Activated CD4-positive, alpha-beta T cell treated with anti-CD3 and anti-CD28 coated beads, Interleukin-2, amount 50 U/mL, for 48 hours (primary cell): ENCODE measurements at places on chromosomes 3 and 15.
A peak's percentile ranks its signal among the peaks of the same experiment; 100 is the strongest.

GRCh38 chr3:156483426-156483825 lies 71.5 kb downstream of the SSR3 start:
- DNase-seq: no peak

DNA sequence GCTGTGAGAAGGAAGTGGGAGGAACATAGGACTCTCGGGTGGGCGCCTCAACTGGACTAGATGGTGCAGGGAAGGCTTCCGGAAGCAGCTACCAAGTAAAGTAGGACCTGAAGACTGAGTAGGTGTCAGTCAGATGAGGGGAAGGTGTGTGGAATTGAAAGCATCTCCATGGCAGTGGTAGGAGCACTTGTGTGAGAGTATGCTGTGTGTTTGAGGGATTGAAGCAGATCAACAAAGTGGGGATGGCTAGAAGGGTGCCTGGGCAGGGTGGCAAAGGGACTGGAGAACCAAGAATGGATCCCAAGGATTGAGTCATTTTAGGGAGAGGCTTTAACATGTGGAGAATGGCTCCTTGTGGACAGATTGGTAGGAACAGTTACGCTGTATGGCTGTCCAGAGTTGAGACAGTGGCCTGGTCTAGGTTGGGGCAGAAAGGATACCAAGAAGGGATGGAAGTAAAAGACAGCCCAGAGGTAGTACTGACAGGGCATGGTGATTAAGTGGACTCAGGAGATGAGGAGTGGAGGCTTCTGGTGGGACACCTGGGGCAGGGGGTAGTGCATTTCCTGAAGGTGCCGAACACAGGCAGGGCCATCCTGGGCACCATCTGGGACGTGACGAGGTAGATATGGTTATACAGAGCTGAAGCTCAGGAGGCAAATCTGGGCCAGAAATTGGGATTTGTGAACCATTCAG lies 1.5 kb downstream of the UQCC5 start:
- no peak for DNase-seq

DNA sequence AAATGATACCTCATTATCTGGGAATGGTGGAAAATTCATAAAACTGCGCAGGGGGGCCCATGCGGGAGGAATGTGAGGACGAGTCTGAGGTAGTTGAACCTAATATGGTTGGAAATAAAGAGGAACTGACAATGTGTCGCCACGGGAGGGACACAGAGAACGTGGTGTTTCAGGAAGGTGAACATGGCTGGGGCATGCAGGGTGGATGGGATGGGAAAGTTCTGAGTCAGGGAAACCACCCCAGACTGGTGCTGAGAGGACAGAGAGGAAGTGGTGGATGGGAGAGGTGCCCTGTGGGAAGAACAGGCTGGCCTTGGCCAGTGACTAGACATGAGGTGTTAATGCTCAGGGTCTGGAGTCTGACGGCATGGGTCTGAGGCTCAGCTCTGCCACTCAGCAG lies 137.1 kb upstream of the WNT5A start:
- no peak for DNase-seq

GRCh38 chr3:126415661-126416591 lies 21.2 kb downstream of the CFAP100 start:
- DNase-seq: no peak

DNA sequence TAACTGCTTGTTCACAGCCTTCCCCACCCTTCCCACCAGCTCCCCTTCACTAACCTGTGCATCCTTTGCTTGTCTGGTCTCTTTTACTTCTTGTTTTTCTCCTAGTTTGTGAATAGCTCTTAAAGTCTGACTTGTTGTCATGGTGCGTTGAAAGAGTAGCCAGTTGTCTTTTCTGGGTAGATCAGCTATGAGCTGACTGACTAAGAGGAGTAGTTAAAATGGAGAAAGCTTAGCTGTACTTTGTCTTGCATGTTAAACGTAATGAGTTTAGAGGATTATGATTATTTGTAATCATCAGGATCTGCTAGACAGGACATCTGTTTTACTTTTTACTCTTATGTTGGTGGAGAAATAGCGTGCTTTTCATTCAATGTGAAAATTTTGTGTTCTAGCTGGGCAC lies 35.9 kb downstream of the ATP2C1 start:
- no peak for DNase-seq

DNA sequence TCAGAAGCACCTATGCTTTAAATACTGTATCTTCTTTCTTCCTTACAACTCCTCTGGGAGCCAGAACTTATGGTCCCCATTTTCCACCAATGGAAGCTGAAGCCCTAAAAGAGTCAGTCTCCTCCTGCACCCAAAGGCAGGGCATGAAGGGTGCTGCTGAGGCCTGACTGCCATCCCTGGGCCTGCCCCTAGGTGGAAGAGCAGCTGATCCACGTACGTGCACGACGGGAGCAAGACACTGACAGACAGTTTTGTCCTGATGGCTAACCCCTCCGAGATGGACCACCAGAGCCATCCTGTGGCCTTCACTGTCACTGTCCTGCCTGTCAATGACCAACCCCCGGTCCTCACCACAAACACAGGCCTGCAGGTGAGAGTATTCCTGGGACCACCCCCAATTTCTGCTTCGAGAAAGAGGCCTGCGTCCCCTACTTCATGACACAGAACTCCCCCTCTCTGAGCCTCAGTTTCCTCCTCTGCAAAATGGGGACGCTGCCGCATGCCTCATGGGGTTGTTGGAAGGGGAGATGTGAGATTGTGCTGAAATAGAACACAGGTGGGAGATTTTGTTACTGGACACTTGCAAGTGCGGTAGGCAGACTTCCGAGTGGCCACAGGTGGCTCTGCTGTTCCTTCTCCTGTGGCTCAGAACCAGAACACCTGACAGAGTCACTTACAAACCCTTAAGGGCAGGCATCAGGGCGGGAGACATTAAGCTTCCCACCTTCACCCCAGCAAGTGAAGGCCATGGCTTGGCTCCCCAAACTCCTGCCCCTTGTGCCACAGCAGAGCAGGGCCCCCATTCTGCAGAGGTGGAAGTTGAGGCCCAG lies 175.4 kb downstream of the TBC1D2B start:
- DNase-seq: no peak

- no peak for DNase-seq
Measured at GRCh38 chr3:43649365-43649968, 27.7 kb upstream of the ANO10 start.

DNA sequence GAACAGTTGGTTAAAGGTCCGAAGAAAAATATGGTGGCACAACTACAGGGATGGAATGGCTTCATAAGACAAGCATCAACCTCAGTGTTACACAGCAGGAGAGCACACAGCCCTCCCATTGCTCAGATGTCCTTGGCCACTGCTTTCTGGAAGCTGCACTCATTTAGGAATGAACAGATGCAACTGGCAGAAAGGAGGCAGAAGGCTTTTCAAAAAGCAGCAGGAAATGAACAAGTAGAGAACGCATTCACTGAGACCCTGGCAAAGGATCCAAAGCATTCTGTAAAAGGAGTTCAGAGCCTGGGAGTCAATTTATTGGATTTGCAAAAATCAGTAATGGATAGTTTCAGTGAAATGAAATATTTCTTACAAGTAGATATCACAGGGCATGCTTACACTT lies 101.1 kb downstream of the PDZRN3 start:
- DNase-seq: no peak

GRCh38 chr15:66153549-66154415 lies 99.8 kb downstream of the MEGF11 start:
- no peak for DNase-seq

DNA sequence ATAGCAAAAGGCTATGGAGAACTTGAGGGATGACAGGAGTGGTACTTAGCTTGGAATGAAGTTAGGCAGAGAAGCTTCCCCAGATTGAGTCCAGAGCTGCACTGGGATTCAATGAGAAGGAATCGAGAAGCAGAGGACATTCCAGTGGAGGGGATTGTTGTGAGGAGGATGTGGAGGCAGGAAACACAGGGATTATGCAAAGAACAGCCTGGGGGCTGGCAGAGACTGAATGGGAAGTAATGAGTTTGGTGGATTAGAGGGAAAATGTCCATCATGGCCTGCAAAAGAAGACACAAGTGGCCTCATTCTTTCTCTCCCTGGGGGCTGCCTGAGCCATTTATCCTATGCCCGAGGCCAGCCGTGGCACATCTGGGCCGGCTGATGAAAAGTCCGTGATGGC lies 20.5 kb upstream of the SCN10A start:
- DNase-seq: no peak

GRCh38 chr3:24237971-24238706 lies 256.5 kb downstream of the THRB start:
- peak; percentile 11 for DNase-seq

DNA sequence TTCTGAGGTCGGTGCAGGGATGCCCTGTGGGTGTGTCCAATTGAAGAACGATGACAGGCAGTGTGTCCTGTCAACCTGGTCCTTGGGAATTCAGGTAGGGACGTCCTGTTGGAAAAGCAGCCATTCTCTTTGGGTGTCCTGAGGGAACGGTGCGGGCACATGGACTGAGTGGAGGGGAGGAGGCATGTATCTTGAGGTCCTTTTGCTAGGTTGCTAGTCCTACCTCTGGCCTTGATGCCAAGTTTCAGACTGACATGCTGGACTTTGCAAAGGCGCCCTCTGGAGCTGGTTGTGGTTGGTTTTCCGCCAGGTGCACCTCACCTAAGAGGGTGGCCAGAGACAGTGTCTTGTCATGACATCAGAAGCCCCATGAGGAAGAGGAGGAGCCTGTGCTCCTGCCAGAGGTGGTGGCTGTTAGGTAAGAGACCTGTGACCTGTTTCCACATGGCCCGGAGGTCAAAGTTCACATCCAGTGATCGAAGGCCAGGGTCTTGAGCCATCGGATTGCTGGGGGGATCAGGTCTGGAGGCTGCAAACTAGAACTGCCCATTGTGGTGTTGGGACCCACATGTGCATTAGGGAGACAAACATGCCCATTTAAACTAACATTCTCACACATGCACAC lies 106.3 kb downstream of the SNRPN start:
- no peak for DNase-seq

DNA sequence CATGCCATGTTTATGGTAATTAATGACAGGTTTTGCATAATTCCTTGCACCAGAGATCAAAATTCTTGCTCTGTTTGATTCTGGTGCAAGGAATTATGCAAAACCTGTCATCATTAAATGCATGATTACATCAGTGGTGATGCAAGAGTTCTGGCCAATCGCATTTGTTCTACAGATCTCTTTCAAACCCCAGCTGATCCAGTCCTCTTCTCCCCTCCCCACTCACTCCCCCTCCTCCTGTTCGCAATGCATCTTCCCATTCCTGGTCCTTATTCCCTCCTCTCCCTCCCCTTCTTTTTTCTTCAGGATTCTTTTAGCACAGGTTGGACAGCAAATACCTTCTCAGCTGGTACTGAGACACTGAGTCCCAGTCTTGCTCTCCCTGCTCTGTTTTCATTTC lies 82.1 kb downstream of the GABRB3 start:
- DNase-seq: no peak

- DNase-seq: no peak
Measured at GRCh38 chr15:78358102-78358870, 18.1 kb downstream of the CRABP1 start.

DNA sequence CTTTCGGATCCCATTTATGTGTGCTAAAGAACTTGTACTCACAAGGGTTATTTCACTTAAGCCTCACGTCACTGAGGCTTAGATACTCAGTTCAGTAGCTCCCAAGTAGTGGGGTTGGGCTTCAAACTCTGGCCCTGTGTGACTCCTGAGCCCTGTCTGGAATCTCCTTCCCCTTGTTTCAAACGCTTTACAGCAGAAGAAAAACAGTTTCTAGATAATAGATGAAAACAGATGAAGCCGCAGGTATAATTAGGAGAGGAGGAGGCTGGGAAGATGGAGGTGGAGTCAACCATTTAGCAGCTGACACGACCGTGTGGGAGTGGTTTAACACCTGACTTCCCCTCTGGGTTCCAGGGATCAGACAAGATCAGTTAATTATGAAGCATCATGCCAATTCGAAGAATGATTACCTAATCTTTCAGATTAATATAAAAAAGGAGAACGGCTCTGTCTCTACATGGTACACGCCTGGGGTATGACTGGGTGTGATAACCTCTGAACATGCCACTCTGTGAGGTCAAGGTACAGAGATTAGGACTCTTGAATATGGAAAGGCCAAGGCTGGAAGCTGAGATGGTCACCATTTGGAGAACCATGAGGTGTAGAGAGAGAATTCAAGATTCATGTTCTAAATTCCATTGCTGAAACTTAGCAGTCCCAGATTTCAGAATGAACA lies 31.1 kb downstream of the TPM1 start:
- no peak for DNase-seq

DNA sequence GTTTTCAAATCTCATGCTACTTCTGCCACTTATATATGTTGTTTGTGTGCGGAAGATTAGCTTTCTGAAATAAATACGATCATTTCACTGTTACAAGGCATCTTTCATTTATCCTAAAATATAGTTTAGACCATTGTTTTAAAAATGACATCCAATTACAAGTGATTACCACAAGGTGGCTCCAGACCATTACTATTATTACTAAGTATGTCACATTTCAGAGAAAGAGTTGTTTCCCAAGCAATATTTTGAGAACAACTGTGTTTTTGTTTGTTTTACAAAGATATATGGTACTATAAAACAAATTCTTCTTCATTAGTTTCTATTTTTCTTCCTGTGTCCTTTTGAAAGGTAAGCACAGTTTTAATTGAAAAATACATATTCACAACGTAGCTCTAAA lies 136.0 kb upstream of the RAP2B start:
- no peak for DNase-seq

GRCh38 chr15:69548395-69549180 lies 96.0 kb downstream of the RPLP1 start:
- DNase-seq: no peak

DNA sequence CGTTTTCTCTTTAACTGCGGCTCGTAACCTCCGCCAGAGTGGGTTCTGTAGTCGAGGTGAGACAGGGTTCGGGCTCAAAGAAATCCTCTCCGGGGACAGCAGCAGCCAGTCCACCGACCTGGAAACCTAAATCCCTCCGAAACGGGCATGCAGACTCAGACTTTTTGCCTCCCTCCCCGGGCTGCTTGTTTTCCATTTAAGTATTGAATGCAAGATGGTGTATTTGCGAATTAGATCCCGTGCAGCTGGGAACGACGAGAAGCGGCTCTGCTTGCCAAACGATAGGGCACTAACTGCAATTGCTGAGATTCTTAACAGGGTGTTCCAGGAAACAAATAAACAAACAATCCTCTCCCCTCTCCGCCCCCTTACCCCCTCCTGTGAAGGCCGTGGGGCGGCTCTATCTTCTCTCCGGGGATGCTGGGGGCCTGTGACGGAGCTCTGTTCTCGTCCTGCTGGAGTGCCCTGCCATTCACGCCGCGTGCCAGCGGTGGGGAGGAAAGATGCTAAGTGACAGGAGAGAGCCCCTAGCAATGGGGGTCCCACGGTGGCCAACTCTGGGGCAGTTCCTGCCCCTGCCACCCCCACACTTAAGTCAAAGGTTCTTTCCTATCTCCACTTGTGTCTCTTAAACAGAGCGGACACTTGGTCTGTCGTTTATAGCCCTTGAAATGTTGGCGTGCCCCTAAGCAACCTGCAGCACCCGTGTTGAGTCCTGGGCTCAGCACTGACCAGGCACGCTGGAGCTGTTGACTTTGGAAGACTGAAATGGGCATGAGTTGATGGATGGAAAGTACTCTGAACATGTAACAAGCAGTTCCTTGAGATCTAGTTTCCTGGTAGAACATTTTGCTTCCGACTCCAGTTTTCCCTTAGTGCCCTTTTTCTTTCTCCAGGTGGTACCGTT lies 1.3 kb upstream of the ETV5 start:
- peak; percentile 6 for DNase-seq

- no peak for DNase-seq
Measured at GRCh38 chr3:158456114-158456513, 114.9 kb upstream of the MLF1 start.
